ENCODE measurements at places on chromosomes 13 and 19.

DNA sequence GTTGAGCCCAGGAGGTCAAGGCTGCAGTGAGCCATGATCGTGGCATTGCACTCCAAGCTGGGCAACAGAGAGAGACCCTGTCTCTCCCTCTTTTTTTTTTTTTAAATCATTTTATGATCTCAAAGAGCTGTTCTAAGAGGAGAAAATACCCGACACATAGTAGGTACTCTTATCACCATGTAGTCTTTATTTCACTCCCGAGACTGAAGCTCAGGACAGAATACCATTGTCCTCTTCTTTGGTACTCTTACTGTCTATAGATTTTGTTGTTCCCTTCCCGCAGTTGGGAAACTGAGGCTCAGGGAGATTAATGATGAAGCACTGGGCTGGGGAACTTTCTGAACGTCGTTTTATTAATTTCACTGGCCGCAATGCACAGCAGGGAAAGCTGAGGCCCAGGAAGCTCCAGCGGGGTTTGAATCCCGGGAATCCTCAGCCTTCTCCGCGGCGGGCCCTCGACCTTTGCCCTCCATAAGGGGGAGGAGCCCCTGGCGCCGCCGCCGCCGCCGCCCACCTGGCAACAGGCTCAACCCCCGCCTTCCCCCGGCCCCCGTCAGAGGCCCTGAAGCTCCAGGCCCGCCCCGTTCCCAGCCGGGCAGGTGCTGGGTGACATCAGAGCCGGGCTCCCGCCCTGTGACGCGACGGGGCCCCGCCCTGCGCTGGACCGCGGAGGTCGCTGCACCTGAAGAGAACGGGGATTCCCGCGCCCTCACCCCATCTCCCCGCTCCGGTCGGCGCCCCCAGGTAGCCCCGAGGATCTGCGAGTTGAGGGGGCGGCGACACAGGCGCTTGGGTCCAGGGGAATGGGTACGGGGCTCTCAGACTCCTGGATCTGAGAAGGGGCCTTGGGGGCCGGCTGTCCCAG is 1.6 kb downstream of the MYH14 start:
- no peak for DNase-seq

DNA sequence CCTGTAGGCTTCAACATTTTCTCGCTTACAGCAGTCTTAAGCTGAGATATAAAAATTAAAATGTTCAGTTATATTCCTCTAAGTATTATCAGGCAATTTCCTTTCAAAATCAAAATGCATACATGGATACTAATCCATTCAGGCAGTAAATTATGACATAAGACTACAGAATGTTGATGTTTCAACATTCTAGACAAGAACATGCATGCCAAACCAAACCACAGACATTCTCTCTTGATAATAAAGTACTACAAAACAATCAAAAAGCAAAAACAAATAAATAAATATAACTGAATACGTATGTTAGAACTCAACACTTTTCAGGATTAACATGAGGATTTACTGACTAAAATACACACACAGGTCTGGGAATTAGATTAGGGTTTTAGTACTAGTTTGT is 7.7 kb downstream of the DIS3 start:
- DNase-seq = no peak

DNA sequence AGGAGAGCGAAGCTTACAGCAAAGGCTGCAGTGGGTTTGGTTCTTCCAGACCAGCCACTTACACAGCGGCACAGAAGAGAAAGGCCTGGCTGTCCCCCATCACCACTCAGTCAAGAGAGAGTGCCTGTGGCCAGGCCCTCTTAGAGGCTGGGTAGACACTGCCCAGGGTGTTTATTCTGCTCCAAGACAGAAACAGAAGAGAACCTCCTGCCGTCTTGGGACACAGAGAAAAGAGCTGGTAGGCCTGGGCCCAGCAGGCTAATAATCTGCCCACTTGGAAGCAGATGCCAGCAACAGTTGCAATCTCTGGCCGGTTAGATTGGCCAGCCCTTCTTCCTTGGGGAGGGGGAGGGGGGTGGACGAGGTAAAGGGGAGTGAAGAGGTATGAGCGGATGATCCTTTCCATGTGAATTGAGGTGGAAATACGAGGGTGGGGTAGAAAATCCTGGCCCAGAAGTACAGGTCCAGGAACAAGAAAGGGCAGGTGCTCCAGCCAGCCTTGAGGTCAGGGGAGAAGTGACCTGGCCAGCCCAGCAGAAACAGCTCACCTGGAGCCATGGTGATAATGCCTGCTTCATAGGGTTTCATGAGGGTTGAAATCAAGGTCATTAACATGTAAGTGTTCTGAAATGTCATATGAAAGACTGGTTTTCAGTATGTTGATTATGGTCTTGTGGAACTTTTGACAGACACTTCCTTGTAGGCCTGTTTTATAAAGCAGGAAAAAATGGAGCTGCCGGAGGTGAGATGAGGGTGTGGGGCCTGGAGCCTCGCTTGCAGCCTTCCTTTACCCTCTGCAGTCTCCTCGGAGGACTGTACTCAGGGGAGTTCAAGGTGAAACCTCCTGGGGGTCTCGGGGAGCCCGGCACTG is 116.9 kb downstream of the SIPA1L3 start:
- DNase-seq = no peak

DNA sequence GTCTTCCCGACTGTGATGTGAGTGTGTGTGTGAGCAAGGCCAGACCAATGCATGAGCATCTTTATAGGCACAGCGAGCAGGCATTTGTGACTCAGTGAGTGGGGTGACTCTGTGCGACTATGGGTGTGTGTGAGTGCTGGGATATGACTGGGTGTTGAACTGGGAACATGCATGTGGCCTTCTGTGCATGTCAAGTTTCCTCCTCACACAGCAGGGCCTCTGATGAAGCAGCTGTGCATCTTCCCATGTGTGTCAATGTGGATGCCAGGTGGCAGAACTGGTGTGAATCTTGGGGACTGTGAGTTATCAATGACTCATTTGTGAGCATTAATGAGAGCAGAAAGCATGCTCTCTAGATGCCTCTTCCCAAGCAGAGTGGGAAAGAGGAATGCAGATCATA is 12.1 kb upstream of the LGALS14 start:
- no peak for DNase-seq

- no peak for DNase-seq
These were observed 28.1 kb upstream of the USP12 start for GRCh38 chr13:27199696-27200095.

DNA sequence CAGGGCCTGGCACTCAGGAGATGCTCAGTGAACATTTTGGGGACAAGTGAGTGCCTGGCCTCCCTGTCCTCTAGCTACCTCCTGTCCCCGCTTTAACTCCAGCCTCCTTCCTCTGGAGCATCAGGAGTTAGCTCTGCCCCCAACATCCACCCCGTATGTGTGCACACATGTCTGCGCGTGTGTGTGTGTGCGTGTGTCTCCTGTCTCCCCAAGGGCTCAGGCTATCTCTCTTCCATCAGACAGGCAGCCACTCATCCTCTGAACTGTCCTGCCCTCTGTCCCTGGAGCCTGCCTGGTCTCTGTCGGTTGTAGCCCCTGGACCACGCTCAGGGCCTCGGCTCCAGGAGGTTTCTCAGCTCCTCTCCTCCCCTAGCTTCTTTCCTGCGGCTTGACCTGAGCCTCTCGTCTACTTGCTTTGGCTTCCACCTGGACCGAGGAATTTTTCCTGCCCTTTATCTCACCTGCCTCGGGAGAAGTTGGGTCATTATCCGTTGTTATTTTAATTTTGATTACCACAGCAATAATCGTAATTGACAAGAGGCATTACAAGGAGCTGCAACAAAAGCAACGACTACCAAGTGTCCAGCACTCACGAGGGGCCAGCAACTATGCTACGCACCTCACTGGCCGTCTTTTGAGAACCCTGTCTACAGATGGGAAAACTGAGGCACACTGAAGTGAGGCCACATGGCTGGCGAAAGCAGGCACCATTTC is 32.0 kb upstream of the ASF1B start:
- no peak for DNase-seq

- no peak for DNase-seq
These were observed 49.4 kb upstream of the INTS6 start for GRCh38 chr13:51502153-51502651.

DNA sequence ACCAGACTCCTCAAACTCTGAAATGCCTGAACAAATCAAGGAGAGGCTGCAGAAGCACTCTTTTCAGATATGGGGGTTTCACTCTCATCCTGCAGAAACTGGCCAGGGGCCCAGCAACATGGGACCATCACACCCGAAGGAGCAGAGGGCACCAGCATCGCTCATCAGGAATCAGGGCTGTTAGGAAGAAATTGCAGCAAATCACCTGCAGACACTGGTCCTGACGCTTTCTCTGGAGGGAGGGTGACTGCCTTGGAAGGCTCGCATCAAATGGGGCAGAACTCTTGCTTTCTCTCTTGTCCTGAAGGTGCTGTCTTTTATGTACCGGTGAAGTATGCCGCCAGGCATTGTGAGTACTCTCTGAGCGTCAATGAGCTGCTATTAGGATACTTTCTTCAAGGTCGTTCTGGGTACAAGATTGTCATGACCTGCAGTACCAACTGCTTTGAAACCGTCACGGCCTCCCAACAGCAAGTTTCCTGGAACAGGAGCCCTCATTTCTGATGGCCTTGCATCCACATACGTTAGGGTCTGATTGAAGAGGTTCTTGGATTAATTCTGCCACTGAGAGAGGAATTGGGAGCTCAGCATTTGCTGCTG is 155.7 kb upstream of the SOX1 start:
- no peak for DNase-seq

GRCh38 chr19:16442386-16443276 is 29.1 kb downstream of the EPS15L1 start:
- DNase-seq = no peak

GRCh38 chr13:22009500-22009899 is 338.6 kb downstream of the FGF9 start:
- no peak for DNase-seq

GRCh38 chr19:23817519-23817918 is 58.8 kb upstream of the ZNF681 start:
- peak; percentile 23 for DNase-seq

DNA sequence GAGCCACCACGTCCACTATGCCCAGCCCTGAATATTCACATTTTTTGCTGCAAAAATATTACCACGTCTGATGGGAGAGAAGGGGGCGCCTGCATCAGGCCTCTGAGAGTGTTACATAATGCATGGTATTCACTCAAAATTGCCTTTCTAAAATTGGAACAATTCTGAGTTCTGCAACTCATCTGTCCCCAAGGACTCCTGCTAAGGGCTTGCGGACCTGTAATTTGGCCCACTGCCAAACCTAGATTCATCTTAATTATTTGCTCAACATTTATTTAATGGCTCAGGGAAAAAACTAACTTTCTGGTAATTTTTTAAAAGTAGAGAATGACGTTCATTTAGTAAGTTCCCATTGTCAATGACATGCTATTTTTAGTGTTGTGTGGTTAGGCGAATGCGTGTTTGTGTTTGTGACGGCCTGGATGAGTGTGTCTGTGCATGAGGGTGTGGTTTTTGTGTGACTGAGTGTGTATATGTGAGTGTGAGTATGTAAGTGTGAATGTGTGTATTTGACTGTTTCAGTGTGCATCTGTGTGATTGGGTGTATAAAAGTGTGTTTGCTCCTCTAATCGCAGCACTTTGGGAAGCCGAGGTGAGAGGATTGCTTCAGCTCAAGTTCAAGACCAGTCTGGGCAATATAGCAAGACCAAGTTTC is 8.8 kb downstream of the INAFM1 start:
- no peak for DNase-seq

- DNase-seq = no peak
These were observed 829 bp downstream of the B3GLCT start for GRCh38 chr13:31200637-31200971.

DNA sequence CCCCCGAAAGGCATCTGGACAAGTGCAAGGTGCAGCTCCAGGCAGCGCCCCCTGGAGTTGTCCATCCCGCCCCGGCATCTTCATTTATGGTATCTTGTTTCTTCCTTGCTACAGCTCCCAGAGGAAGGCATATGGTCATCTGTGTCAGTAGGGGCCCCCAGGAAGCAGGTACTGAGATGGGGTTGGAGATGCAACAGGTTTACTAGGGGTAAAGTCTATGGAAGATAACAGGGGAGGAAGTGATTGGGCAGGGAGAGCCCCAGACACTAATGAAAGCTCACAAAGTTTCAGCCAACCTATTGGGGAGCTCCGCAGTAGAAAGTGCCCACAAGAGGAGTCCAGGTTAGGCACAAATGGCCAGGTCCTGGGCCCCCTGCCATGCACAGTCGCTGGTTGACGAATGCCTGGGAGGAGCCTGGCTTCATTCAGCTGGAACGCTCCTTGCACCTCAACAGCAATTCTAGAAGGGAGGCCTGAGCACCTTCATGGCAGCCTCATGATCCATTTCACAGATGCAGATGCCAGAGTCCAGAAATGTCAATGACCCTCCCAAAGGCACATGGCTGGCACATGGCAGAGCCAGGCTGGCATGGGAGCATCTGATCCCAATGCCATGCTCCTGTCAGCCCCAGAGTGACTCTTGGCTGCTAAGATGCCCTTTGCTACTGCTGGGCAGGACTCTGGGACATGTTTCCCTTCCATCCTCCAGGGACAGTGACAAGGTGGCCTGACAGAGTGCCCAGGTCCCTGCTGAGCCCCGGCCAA is 23.8 kb upstream of the PEPD start:
- DNase-seq = no peak

- DNase-seq = no peak
These were observed 16.7 kb downstream of the MYBPC2 start for GRCh38 chr19:50449236-50449899.

DNA sequence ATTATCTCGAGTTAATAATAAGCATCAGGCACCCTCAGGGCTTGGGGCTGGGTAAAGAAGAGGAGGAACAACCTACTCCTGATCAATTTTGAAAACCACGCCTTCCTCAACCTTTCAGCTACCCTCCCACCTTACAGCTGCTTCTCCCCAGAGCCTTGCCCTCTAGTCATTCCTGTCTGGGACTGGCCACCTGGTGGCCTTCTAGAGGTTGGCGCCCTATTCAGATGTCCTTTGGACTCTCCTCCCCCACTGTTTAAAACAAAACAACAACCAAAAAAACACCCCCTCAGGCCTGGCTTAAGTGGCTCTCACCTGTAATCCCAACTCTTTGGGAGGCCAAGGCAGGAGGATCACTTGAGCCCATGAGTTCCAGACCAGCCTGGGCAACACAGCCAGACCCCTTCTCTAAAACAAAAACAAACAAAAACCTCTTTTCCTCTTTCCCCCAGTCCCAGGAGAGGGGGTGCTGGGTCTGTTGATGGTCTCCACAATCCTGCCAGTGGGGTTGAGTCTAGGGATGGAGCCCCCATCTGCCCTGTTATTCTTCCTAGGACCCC is 62.3 kb downstream of the CCDC70 start:
- DNase-seq = no peak

GRCh38 chr13:72823081-72823480 is 41.1 kb downstream of the PIBF1 start:
- DNase-seq = no peak

DNA sequence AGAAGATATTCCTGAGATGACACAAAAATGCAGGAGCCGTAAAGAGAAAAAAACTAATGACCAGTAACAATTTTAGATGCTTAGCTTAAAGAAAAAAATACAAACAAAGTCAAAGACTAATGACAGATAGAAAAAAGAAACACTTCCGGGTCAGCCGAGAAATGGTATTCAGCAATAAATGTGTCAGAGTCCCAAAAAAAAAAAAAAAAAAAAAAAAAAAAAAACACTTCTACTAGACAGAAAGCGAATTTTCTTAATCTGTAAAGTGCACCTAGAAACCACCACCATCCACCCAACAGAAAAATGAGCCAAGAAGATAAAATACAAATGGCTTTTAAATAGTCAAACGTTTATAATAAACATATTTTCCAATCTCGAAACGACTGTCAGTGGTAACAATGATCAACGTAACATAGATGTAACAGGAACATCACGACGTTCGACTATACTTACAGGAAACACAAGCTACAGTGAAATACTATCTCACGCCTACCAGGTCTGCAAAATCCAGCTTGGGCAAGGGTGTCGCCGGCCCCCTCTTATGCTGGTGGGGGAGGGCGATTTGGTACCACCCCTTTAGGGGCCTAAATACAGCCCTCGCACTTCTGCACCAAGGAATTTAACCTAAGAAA is 10.6 kb downstream of the ABHD17A start:
- peak; percentile 43 for DNase-seq
